Activated CD4-positive, alpha-beta T cell treated with anti-CD3 and anti-CD28 coated beads, Interleukin-2, amount 10 ng/mL, durations not matched to agents 7 days and 5 days (primary cell): ENCODE measurements at places on chromosomes 6 and 20.
A peak's percentile ranks its signal among the peaks of the same experiment; 100 is the strongest.

DNA sequence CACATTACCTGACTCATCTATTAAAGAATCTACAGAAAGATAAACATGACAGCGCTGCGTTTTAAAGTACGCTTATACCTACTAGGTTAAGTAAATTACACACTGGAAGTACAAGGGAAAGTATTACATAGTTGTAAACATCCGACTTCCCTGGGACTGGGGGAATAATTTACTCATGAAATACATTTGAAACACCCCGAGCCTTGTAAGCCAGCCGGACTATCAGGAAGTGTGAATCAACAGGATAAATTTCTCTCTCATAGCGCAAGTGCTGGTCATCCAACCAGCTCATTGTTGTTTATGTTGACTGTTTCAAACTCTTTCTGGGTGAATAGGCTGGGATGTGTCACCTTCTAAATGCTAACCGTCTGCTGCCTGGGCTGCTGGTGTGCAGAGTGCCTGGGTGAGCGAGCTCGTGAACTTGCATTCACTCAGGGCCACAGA is 4.9 kb downstream of the BMP6 start:
- no peak for DNase-seq

GRCh38 chr20:35820715-35821114 is 48.9 kb downstream of the PHF20 start:
- DNase-seq = no peak

DNA sequence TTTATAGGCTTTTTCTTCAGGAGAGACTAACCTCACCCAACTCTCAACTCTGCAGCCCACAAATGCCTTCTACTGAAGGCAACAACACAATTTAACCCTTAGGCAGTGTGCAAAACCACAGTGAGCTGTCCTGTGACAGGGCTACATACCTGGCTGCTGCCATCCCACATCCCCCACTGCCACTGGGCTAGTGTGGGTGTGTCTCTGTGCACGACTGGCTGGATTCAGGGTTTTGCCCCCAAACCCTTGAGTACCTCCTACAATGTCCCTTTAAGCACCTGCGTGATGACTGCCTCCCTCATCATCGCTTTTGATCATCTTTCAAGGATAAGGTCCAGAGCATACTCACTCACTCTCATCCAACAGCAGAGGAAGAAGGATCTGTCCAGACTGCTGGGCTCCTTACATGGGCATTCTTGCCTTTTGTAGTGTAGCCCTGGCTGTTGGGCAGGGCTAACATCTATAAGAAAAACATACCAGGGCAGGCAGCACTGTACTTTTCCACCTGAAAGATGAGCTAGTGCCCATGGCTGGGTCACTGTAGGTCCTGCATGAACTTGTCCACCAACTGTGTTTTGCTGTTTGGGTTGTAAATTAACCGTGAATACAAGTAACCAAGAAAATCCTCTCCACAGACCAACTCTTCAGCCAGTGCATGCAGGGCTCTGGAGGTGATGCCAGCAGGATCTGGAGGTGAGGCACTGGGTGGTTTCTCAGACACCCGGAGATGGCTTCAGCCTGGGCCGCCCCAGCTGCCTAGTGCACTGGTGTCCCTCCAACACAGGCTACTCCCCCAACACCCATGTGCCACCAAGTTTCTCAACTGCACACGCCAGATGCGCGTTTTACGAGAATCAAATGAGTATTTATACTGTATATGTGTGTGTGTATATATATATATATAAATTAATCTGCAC is 45.2 kb downstream of the PLCG1 start:
- peak; percentile 3 for DNase-seq

DNA sequence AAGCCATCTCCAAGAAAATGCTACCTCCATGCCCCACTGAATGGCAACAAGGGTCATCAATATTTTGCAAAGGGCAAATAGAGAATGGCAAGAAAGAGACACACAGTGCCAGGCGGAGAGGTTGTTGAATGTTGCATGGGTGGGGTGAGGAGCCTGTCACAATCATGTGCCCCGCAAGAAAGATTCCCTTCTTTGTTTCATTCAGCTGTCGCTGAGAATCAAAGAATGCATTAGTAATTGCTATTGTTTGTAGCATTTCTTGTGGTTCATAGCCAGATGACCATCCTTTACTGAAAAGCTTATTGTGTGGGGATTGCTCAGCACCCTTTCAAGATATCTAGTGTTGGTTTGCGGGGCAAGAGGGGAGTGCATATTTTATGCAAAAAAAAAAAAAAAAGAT is 166.5 kb upstream of the QKI start:
- no peak for DNase-seq

- DNase-seq = no peak
Observed at GRCh38 chr6:112799889-112800288, 452.8 kb downstream of the RFPL4B start.

GRCh38 chr20:51756653-51757052 is 11.5 kb downstream of the ATP9A start:
- DNase-seq = no peak

- DNase-seq = no peak
Observed at GRCh38 chr20:60062431-60063047, 104.3 kb downstream of the CDH26 start.

DNA sequence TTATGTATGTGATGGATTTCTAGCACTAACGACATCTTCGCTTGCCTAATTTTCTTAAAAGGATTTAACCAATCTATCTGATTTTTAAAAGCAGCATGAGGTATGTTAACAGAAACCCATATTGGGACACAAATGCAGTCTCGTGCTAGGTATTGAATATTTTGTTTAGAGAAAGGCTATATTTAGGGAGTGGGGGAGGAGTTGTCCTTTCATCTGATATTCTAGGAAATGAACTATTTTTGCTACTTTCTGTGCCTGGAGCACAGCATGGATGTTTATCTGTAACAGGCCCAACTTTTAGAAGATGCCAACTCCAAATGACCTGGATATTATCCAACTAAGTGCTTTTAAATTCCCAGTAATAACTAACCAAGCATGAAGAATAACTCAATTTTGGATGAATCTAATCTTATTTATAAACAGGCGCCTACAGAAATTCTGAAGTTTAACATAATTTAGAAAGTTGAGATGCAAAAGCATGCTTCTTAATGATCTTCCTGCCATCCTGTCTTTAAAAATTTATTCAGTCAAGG is 317.1 kb upstream of the CHD6 start:
- DNase-seq = no peak
